Brain microvascular endothelial cell (primary cell): ENCODE measurements at places on chromosomes 16 and 17.

DNA sequence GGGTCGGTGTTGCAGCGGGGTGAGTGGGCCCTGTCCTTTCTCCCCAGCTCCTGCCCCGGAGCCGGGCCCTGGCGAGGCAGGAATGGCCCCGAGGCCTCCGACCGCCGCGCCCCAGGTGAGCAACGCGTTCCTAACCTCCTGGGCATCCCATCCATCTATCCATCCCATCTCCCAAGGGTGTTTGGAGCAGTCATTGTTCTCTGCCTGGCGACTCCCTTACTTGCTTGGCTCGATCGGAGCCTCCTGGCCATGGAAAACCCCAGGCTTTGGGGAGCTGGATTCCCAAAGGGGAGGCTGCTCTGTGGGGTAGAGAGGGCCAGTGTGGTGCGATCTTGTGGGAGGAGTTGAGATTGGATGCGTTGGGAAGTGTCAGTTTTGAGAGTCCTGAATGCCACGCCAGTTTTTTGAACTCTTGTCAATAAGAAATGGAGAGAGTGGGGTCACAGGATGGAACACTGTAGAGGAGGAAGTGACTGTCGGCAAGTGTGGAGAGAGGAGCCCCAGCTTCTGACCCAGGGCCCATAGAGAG lies 684 bp downstream of the ZFP90 start:
- no peak for DNase-seq

DNA sequence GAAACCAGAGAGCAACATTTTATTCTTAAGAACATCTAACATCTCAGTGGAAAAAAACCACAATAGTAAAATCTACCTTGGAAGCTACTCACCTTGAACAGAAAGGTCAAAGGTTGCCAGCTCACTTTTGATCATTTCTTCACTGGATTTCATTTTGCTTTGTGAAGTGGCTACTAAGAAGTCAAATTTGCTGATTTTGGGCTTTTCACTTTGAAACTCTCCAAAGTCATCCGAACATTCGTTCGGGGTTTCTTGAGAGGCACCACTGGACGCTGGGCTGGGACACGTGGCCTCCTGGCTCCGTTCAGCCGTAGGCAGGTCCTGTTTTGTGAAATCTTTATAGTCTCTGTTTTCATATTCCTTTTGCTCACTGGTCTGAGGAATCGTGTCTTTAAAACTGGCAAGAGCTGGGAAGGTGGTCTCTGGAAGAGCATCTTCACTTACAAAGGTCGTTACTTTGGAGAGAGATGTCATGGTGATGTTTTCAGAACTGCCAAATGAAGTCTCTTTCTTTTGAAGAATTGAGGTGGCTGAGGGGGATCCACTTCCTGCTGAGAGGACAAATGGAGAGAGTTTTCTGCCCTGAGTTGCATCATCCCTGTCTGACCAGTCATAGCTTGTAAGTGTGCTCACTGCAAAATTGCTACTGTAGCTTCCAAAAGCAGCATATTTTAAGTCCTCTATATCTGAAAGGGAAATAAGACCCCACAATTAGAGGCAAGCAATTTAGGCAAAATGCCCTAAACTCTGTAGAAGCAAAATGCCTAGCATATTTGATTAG lies 52.4 kb downstream of the DUSP14 start:
- DNase-seq, result peak; percentile 44

- DNase-seq, result no peak
These were observed 762 bp downstream of the PYCARD start for GRCh38 chr16:31201582-31202413.

GRCh38 chr17:1069847-1070246 lies 72.9 kb downstream of the TIMM22 start:
- DNase-seq, result no peak

DNA sequence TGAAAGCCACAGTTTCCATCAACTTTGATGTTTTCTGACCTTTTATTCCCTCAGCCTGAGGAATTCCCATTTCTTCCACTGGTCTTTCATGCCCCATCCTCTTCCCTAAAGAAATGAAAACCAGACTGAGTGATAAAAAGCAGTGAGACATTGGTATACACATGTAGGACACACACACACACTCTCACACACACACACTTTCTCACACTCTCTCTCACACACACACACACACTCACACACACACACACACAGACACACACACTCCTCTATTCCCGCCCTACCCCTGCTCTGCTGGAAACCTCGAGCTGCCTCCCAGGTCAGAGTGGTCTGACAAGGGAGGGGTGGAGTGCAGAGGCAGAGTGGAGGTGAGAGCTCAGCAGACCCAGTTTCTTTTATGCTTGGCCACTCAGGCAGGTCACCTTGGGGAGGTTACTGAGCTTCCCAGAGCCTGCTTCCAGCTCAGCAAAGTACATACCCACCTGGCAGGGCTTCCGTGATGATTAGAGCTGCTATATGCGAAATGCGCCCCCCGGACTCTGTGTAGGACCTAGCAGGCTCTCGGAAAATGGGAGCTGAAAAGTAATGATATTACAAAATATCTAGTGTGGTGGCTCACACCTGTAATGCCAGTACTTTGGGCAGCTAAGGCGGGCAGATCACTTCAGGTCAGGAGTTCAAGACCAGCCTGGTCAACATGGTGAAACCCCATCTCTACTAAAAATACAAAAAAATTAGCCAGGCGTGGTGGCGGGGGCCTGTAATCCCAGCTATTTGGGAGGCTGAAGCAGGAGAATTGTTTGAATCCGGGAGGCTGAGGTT lies 30.7 kb downstream of the CCR7 start:
- DNase-seq, result no peak

DNA sequence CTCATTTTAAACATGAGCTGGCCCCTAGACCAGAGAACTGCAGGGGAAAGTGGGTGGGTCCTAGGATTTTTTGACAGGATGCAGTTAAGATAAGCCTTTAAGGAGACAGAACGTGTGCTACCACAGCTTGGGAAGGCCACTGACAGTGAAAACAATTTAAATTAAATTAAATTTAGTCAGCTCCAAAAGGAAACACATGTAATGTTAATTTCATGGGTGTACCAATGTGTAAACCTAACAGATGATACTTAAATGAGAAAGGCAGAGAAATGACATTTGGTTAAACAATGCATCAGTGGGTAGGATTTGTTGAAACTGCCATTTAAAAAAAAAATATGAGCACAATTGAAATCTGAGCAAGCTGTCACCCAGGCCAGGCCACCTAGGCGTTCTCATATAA lies 250.8 kb downstream of the XYLT1 start:
- DNase-seq, result no peak

DNA sequence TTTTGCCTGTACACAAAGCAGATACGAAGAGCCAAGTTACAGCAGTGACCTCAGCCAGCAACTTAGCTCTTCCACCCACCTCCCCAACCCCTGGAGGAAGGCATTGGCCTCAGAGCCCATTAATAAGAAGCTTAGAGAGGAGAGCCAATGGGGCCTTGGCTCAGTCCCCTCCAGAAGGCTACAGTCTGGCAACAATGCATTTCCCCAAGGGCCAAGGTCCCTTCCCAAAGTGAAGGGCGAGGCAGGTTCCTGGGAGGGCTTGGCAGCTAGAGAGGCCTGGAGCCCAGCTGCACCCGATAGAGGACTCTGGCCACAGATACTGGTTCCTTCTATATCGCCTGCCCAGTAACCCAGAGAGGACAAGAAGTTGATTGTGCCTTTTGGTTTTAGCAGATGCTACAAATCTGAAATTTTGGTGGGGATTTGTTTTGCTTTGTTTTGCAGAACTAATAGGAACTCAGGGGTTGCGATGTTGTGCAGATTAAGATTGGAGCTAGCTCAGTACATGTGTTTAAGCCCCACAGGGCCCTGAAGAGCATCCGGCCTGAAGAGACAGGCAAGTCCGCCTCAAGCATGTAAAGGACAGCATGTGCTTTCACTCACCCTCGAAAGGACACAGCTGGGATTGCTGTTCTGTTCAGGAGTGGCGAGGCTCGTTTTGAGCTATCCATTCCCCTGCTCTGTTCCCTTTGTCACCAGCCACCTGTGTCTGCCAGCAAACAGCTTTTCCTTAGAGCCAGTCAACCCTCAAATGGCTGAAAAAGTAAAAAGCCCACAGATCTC lies 12.0 kb upstream of the PNPO start:
- no peak for DNase-seq

- DNase-seq, result no peak
These were observed 40.0 kb downstream of the RPH3AL start for GRCh38 chr17:312476-313148.

- DNase-seq, result no peak
These were observed at the start of gene NOTUM for GRCh38 chr17:81961087-81961511. Gene NOTUM (minus strand): TSS chr17:81961187. CDS start chr17:81960909, 278 bp downstream.

DNA sequence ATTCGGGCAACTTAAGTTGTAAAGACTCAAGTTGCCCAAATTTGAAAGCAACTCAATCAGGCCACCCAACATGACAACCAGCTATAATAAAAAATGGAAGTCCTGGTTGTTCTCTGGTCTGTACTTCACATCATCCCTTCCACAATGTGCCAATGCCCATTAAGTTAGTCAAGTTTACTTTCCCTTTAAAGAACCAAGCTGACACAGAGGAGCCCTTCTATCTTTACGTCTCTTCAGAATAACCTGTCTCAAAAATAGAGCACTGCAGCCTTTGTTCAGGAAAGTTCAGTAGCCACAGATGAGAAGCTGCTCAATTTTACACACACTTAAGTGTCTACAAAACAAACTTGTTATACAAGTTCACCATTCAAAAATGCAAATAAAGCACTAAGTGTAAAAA lies 75.1 kb upstream of the C17orf78 start:
- no peak for DNase-seq

GRCh38 chr17:74773871-74774286 lies 2.3 kb downstream of the NAT9 start:
- peak; percentile 63 for DNase-seq

- DNase-seq, result no peak
These were observed 106.1 kb downstream of the ZNF423 start for GRCh38 chr16:49749816-49750215.

DNA sequence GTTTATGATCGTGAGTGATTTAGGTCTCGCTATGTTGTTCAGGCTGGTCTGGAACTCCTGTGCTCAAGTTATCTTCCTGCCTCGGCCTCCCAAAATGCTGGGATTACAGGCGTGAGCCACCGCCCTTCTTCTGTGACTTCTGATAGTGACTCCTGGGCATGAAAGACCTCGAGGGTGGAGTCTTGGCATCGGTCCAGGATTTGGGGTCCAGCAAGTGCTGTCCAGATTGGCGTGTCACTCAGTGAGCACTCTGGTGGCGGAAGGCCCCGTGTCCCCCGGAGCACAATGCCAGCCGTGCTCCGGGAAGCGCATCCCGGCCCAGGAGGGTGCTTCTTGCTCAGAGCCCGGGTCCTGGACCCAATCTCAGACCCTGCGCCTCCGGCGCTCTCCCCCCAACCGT lies 6.8 kb downstream of the OR1F1 start:
- no peak for DNase-seq

- DNase-seq, result no peak
These were observed 10.5 kb upstream of the CYLD start for GRCh38 chr16:50731130-50731988.
